SHP77 (cell line): ENCODE measurements at places on chromosomes 6 and 20.

DNA sequence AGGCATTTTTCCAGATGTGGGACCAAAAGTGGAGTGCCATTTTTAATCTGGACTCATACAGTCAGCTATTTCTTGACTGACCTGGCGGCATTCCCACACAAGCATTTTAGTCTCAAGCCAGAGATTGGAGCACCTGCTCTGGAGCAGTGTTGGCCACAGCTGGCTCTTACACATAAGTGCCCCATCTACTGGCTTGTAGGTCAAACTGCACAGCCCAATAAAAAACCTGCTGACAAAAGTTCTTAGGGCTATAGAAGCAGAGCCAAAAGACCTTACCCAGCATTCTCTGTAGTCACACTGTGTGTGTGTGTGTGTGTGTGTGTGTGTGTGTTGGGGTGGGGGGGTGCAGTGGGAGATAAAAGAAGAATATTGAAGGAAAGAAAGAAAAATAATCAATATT is 38.6 kb upstream of the SENP6 start:
- peak; percentile 49 for DNase-seq

DNA sequence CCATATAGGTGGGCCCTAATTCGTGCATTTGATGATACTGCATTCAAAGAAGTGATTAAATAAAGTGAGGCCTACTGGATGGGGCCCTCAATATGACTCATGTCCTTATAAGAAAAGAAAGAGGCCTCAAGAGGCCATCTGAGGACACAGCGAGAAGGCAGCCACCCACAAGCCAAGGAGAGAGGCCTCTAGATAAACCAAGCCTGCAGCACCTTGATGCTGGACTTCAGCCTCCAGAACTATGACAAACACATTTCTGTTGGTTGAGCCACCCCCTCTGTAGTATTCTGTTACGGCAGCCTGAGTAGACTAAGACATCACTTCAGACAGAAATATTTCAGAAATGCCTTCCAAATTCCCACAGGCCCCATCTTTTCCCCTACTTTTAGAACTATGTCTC is 82.5 kb upstream of the PLEKHG1 start:
- no peak for DNase-seq

GRCh38 chr6:15948930-15949900 is 179.7 kb upstream of the MYLIP start:
- DNase-seq = peak; percentile 92

DNA sequence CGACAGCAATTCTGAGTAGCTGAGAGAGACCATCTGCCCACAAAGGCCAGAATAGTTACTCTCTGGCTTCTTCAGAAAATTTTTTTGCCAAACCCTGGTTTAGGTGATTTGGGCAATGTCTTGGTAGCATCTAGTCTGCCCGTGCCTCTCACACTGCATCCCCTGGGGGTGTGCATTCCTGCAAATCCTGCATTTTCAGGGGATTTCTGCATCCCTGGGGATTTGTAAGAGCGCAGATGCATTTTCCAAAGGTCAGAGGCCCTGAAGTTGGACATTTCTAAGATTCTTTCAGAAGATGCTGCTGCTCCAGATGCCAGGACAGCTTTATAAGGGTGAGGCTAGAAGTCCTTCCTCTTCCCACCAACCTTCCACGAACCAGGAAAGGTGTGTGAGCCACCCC is 4.0 kb downstream of the CST9 start:
- no peak for DNase-seq

DNA sequence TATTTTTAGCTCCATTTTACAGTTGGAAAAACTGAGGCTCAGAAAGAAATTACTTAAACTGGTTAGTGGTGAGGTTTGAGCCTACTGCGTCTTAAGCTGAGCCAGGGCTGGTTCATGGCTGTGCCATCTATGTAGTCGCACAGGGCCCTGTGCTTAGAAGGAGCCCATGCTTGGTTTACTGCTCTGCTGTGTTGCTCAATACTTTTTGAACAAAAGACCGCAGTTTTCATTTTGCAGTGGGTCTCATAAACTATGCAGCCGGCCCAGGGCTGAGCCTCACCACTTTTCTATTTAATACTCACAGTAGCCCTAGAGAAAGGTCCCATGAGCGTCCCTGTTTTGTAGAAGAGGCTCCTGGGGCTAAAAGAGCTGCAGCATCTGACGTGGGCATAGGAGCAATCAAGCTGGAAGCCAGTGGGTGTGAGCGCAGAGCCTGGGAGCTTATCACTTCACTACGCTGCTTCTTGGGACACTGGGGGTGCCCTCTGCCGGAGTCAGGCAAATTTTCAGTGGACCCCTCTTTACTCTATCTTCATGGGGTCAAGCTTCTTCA is 501 bp downstream of the SIRPB2 start:
- no peak for DNase-seq

DNA sequence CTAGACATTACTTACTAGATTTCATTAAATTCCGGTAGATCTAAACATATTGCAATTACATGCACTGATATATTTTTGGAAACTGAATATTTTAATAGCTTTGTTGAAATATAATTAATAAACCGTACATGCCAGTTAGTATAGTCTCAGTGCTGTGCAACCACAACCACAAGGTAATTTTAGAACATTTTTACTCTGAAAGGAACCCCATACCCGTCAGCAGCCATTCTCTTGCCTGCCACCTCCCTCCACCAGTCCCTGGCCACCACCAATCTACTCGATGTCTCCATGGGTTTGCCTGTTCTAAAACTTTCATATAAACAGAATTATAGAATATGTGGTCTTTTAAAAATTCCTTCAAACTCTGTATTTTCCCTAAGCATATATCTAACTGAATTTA is 293.9 kb downstream of the THBS2 start:
- DNase-seq = no peak

GRCh38 chr6:18262702-18263417 is 1.5 kb downstream of the DEK start:
- DNase-seq = no peak
